ENCODE measurements at places on chromosomes 16 and 17.

- H3K36me3 ChIP-seq, result no peaks in the 10 kb centered on the region
- no peak overlapping the region for H3K4me3 ChIP-seq
- no peaks in the 10 kb centered on the region for H3K4me1 ChIP-seq
- no peak for DNase-seq
- H3K27ac ChIP-seq, result no peak overlapping the region
Measured at GRCh38 chr16:18072161-18072560, 264.4 kb downstream of the NPIPA8 start.

- H3K4me1 ChIP-seq, result no peaks in the 10 kb centered on the region
- no peak overlapping the region for H3K4me3 ChIP-seq
- no peak overlapping the region for H3K27ac ChIP-seq
- peaks cover 12% of the 10 kb centered on the region for H3K36me3 ChIP-seq
- no peak for DNase-seq
Measured at GRCh38 chr16:46583036-46583435, 38.1 kb downstream of the SHCBP1 start.

- H3K27ac ChIP-seq, result no peak overlapping the region
- DNase-seq, result no peak
- H3K36me3 ChIP-seq, result no peaks in the 10 kb centered on the region
- H3K4me3 ChIP-seq, result no peak overlapping the region
Measured at GRCh38 chr16:86381491-86381890, 128.8 kb upstream of the FOXF1 start.

DNA sequence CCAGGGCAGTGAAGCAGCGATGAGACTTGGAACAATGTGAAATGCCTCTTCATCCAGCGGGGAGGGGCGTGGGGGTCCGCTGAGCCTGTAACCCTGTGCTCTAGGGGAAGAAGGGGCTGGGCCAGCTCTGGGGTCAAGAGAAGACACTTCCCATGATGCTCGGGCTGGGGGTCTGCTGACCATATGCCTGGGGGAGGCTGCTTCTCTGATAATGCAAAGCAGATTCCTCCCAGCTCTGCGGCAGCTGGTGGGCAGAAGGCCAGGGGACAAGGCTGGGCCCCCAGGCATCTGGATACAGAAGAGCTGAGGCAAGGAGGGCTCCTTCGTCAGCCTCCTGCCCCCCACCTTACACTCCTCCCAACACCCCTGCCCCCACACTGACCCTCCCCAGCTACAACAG lies 24.7 kb downstream of the NGFR start:
- no peaks in the 10 kb centered on the region for H3K36me3 ChIP-seq
- no peak overlapping the region for H3K4me3 ChIP-seq
- DNase-seq, result no peak
- no peak overlapping the region for H3K27ac ChIP-seq

DNA sequence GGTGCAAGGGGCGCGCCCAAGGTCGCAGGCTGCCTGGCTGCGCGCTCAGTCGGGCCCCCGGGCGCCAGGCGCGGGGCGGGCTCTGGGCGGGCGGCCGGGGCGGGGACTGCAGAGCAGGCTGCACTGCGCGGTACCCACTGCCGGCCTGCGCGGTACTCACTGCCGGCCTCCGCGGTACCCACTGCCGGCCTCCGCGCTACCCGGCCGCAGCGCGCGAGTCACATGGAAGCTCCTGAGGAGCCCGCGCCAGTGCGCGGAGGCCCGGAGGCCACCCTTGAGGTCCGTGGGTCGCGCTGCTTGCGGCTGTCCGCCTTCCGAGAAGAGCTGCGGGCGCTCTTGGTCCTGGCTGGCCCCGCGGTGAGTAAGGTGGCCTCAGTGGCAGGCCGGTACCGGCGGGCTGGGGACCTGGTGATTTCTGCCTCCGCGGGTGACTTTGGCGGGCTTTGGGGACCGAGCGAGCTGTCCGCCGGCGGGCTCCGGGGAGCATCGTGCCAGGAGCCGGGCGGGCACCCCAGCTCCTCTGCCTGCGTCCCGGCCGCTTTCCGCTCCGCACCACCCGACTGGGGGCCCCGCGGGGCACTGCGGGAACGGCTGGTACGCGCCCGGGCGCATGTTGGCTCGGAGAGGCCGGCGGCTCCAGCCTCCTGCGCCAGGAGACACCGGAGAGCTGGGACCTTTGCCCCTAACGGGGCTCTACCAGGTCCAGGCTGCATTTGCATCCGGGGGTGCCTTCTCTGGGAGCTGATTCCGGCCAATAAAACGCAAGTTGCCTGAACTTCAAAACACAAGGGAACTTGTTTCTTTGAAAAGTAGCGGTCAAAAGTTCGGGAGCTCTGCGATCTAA lies at the start of gene SLC47A1:
SLC47A1 (plus strand) TSS at position 137 of the 844 bp plus-strand sequence; CDS start at position 223, 86 bp downstream.
- H3K27me3 ChIP-seq, result peaks cover 88% of the 10 kb centered on the region
- no peaks in the 10 kb centered on the region for H3K4me1 ChIP-seq
- DNase-seq, result no peak
- no peak within 1 kb of the TSS for H3K27ac ChIP-seq
- no peak within 1 kb of the TSS for H3K4me3 ChIP-seq

- no peak for DNase-seq
- no peak overlapping the region for H3K4me3 ChIP-seq
- no peaks in the 10 kb centered on the region for H3K27me3 ChIP-seq
- H3K4me1 ChIP-seq, result peaks cover 31% of the 10 kb centered on the region
Measured at GRCh38 chr17:58379511-58379824, 27.5 kb upstream of the SUPT4H1 start.

GRCh38 chr17:4087911-4088693 lies 54.7 kb downstream of the ZZEF1 start:
- no peaks in the 10 kb centered on the region for H3K27me3 ChIP-seq
- no peak overlapping the region for H3K4me3 ChIP-seq
- peaks cover 85% of the 10 kb centered on the region for H3K36me3 ChIP-seq
- no peak for DNase-seq
- no peak overlapping the region for H3K27ac ChIP-seq

DNA sequence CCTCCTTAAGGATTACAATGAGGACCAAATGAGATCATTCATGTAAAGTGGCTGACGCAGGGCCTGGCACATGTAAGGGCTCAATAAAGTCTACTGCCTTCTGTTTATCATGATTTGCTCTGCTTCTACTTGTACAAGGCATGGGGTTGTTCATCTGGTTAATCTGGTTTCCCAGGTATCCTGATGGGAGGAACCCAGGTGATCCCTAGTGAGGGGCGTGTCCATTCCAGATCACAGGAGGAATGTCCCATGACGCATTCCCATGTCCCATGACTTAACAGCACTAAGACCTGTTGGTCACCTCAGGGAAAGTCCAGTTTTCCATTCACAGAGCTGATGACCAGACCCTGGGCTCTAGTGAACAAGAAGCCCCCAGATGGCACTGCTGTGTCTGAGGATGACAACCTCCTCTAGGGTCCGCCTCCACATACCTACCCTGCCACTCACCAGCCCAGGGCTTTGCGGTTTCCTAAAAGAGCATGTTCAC lies 11.5 kb upstream of the TPPP3 start:
- H3K27ac ChIP-seq, result no peak overlapping the region
- no peaks in the 10 kb centered on the region for H3K4me1 ChIP-seq
- no peaks in the 10 kb centered on the region for H3K36me3 ChIP-seq
- peaks cover 20% of the 10 kb centered on the region for H3K27me3 ChIP-seq
- no peak overlapping the region for H3K4me3 ChIP-seq
- no peak for DNase-seq

GRCh38 chr17:64115822-64116534 lies 14.0 kb downstream of the ERN1 start:
- H3K27me3 ChIP-seq, result no peaks in the 10 kb centered on the region
- no peak overlapping the region for H3K4me3 ChIP-seq
- DNase-seq, result no peak
- H3K4me1 ChIP-seq, result peaks cover 22% of the 10 kb centered on the region
- no peaks in the 10 kb centered on the region for H3K36me3 ChIP-seq
- no peak overlapping the region for H3K27ac ChIP-seq

DNA sequence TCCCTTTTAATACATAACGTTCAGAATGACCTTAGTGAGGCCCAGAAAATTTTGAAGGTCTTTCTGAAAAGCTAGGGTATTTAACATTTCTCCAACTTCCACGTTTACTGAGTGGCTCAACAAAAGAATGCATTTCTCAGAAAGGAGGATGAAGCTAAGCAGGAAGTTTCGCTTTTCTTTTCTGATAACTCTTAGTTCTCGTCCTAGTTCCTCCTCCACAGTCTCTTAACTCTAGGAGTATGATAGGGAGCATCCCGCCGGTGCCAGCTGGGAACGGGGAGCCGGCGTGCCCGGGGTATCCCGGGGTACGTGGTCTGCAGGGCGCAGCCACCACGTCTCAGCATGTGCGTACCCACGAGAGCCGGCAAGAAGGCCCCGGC lies 363 bp downstream of the KARS1 start:
- peaks cover 21% of the 10 kb centered on the region for H3K36me3 ChIP-seq
- H3K4me1 ChIP-seq, result peaks cover 12% of the 10 kb centered on the region
- H3K27ac ChIP-seq, result peak overlapping the region; percentile 88
- peak overlapping the region; percentile 76 for H3K4me3 ChIP-seq

DNA sequence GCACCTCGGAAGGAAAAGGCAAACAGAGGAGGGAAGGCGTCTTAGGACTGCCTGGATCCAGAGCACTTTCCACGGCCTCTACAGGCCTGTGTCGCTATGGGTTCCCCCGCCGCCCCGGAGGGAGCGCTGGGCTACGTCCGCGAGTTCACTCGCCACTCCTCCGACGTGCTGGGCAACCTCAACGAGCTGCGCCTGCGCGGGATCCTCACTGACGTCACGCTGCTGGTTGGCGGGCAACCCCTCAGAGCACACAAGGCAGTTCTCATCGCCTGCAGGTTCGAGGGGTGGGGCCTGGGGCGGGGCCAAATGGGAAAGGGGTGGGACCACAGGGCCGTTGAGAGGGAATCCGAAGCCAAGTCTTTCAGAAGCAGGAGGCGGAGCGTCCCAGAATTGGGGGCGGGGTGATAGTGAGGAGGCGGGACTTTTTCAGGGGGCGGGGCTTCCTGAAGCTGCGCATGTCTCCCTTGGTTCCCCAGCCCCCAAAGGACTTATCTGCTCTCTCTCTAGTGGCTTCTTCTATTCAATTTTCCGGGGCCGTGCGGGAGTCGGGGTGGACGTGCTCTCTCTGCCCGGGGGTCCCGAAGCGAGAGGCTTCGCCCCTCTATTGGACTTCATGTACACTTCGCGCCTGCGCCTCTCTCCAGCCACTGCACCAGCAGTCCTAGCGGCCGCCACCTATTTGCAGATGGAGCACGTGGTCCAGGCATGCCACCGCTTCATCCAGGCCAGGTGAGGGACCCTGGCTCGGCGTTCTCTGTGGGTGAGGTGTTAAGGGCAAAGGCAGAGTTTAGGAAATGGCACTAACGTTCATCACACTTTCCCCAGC lies 939 bp downstream of the BCL6B start:
- H3K27me3 ChIP-seq, result peaks cover 47% of the 10 kb centered on the region
- peak; percentile 86 for DNase-seq
- H3K4me1 ChIP-seq, result peaks cover 36% of the 10 kb centered on the region
- no peaks in the 10 kb centered on the region for H3K36me3 ChIP-seq

GRCh38 chr17:7444682-7445618 lies at the start of gene CHRNB1:
CHRNB1 (plus strand) TSS chr17:7445061; CDS start chr17:7445128, 67 bp downstream.
- peaks cover 51% of the 10 kb centered on the region for H3K27me3 ChIP-seq
- H3K27ac ChIP-seq, result no peak within 1 kb of the TSS
- H3K4me1 ChIP-seq, result peaks cover 41% of the 10 kb centered on the region

- peaks cover 13% of the 10 kb centered on the region for H3K36me3 ChIP-seq
- H3K27me3 ChIP-seq, result no peaks in the 10 kb centered on the region
- H3K4me3 ChIP-seq, result peak overlapping the region; percentile 97
- peak overlapping the region; percentile 90 for H3K27ac ChIP-seq
- peaks cover 37% of the 10 kb centered on the region for H3K4me1 ChIP-seq
Measured at GRCh38 chr17:38871247-38872015, 1.6 kb downstream of the LASP1 start.

DNA sequence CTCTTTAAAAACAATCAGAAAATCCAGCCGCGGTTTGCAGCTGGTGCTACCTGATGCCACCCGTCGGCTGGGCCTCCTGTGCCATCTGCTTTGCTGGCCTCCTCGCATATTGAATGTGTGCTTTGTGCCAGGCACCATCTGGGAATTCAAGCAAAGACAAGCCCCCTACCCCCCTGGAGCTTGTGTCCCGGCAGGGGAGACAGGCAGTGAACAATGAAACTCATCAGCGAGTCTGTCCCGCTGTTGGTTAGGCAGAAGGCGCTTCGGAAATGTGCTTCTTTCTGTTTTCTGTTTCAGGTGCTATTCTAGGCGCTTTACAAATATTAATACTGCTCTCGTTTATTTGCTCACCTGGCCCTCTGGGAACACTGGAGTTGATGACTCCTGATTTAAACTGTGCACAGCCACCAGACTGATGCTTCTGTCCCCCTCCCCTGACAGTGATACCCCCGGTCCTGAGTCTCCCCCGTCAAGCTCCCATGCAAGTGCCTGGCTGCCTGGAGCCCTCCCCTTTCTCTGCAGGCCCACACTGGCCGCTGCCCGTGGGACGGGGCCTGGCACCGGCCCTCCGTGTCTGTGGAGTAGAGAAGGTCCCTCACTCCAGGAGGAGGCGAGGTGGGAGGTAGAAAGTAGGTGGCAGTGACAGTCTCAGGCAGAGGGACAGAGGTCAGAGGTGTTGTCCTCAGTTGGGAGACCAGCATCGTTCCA lies 126.1 kb upstream of the PLCG2 start:
- no peak for DNase-seq
- H3K4me3 ChIP-seq, result no peak overlapping the region
- no peaks in the 10 kb centered on the region for H3K4me1 ChIP-seq
- H3K36me3 ChIP-seq, result peaks cover 34% of the 10 kb centered on the region
- no peaks in the 10 kb centered on the region for H3K27me3 ChIP-seq

GRCh38 chr17:41966463-41967140 lies at the start of gene CNP:
CNP (plus strand) TSS chr17:41966795; CDS start chr17:41966885, 90 bp downstream.
- H3K4me1 ChIP-seq, result peaks cover 12% of the 10 kb centered on the region
- peaks cover 26% of the 10 kb centered on the region for H3K36me3 ChIP-seq
- H3K4me3 ChIP-seq, result peak within 1 kb of the TSS; percentile 83
- peak within 1 kb of the TSS; percentile 85 for H3K27ac ChIP-seq
- no peaks in the 10 kb centered on the region for H3K27me3 ChIP-seq

GRCh38 chr17:661509-661908 lies 53.1 kb downstream of the VPS53 start:
- no peak for DNase-seq
- H3K4me3 ChIP-seq, result no peak overlapping the region
- no peaks in the 10 kb centered on the region for H3K4me1 ChIP-seq
- H3K27me3 ChIP-seq, result no peaks in the 10 kb centered on the region

DNA sequence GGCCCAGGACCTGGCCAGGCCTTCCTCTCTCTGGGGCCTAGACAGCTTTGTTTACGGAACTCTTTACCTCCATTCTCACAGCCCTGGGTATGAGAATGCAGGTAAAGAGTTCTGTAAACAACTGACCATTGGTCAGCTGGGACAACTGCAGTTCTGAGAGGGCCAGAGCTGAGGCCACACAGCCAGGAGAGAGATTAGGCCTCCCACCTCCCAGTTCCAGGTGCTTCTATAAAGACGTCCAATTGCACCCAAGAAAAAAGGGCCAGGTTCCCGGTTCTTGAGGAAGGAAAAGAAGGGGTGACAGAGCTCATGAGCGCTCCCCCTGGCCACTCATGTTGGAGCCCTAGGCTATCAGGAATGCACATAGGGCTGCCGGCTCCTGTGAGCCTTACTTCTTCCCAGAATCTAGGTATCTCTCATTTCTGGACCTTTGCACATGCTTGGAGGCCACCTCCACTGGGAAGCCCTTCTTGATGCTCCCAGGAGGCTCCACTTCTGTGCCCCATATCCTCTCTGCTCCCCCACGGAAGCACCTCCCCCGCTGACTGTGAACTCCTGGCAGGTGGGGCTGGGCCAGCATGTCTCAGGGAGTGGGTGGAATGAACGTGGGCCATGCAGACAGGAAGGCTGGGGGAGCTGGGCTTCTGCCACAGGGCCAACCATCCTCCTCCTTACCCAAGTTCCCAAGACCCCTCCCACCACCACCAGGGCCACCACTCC lies 13.1 kb downstream of the CNGB1 start:
- H3K4me1 ChIP-seq, result no peaks in the 10 kb centered on the region
- no peaks in the 10 kb centered on the region for H3K36me3 ChIP-seq
- H3K27me3 ChIP-seq, result no peaks in the 10 kb centered on the region
- no peak overlapping the region for H3K27ac ChIP-seq
- no peak overlapping the region for H3K4me3 ChIP-seq

All from thymus (tissue), 14 donors.